ENCODE measurements at places on chromosomes 5 and 9.
A peak's percentile ranks its signal among the peaks of the same experiment; 100 is the strongest.

- DNase-seq = no peak
Observed at GRCh38 chr5:12885018-12885417, 980.8 kb upstream of the CTNND2 start.

DNA sequence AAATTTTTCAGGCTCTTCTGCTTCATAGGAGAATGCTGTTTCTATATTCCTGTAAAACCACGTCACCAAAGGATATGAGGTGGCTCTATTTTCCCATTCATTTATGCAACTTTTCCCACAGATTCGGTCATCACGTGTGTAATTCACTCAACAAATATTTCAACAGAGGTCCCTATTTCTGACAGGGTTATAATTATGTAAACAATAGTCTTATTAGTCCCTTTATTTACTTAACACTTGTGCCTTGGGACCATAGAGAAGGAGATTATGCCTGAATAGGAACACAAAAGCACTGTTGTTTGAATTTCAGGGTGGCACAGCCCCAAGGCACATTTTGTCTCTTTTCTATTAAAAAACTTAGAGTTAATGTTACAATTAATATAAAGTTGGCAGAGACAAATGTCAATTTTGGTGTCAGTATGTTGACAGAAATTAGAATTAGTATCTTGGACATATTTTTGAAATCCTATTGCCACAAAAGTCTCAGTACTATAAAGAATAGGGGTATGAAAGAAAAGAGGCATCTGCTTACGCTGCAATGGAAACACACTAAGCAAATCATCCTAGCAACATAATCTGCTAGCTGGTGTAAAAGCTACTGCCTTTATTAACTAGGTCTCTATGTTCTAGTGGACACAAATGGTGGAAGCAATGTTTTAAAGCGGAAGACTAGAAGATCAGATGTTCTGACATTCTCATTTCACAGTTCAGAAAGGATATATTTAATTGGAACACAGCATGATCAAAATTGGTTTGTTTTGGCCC is 229.1 kb upstream of the TBCA start:
- DNase-seq = no peak

DNA sequence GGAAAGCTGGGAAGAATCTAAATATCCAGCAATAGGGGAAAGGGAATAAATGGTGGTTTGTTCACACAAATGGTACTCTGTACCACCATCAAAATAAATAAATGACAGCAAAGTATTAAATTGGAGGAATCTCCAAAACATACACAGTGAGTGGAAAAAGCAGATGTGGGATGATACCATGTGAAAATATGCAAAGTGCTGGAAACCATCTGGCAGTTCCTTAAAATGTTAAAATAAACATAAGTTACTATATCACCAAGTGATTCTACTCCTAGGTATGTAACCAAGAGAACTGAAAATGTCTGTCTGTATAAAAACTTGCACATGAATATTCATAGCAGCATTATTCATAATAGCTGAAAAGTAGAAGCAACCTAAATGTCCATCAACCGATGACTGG is 41.9 kb upstream of the TEX48 start:
- no peak for DNase-seq

DNA sequence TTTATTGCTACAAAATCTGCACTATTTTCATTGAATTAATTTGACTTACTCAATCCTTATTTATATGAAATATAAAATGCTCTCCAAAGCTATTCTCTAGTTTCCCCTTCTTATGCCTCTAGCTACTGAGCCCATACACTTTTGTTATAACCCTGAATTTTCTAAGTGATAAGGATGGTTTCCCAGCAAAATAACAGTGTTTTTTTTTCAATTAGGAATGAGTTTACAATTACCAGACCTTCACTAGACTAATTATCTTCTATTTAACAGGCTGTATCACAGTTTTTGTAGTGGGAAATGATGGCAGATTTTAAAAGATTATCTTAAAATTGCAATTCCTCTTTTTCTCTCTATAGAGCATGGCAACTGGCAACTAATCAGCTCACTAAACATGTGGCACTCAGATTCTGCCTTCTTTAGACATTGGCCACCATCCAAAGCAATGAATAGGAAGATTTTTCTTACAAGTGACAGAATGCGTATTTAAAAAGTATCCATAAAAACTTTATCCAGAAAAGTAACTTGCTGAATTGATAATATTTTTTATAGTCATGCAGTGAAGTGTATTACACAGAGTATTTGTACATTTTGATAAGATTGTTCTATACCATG is 585.7 kb upstream of the ZNF608 start:
- DNase-seq = no peak

GRCh38 chr9:68991457-68991856 is 22.5 kb downstream of the PRKACG start:
- no peak for DNase-seq

GRCh38 chr9:26949637-26950069 is 2.6 kb upstream of the PLAA start:
- DNase-seq = peak; percentile 59

DNA sequence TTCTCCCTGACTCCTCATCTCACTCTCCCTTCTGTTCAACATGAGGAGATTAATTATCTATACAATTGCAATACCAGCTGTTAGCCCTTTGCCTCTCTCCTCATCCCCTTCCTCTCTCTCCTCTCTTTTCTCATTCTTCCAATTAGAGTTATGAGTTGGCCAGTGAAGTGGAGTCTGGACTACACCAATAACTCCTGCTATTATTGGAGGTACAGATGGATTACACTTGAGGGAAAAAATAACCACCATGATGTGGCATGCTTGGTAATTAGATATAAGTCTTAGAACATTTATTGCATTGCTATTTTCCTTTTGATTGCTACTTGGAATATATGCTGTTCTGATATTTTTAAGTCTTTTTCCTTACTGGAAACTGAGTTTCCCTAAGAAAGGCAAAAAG is 159.2 kb downstream of the FRMD3 start:
- no peak for DNase-seq

DNA sequence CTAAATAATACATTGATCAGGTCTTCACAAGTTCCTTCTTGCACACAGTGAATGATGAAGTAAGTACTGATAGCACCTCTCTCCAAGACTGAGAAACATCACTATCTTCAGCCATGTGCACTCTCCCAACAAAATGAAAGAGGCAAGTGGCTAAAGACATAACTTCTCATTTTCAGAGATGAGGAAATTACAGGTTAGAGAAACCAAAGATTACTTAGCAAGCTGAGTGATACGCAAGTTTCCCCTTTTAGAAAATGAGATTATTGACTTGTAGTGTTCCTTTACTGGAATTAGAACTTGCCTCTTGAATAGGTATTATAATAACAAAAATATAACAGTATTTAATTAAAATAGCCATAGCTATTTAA is 21.6 kb downstream of the CEMIP2 start:
- DNase-seq = no peak

DNA sequence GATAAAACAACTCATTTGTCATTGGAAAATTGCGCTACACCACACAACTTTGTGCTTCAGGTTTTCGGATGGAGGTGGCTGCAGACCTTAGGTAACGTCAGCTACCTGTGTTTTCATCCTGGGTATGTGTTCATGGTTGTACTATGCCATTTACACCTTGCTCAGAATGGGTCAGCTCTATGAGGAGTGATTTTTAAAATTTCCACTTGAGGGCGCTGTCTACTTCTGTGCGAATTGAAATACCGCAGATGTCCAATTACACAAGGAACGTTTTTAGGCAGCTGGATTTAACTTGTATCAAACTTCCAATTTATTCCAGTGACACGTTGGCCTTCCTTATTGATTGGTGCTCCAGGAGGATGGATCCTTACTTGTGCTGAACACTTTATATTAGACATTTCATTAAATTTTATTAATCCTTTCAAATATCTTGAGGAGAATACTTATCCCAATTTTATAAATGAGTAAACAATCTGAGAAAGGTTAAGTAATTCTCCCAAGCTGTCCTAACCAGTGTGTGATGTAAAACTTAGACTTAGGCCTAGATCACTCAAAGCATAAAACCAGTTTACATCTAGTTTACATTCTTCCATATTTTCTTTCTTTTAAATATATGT is 23.4 kb downstream of the DMRTA1 start:
- DNase-seq = peak; percentile 71

DNA sequence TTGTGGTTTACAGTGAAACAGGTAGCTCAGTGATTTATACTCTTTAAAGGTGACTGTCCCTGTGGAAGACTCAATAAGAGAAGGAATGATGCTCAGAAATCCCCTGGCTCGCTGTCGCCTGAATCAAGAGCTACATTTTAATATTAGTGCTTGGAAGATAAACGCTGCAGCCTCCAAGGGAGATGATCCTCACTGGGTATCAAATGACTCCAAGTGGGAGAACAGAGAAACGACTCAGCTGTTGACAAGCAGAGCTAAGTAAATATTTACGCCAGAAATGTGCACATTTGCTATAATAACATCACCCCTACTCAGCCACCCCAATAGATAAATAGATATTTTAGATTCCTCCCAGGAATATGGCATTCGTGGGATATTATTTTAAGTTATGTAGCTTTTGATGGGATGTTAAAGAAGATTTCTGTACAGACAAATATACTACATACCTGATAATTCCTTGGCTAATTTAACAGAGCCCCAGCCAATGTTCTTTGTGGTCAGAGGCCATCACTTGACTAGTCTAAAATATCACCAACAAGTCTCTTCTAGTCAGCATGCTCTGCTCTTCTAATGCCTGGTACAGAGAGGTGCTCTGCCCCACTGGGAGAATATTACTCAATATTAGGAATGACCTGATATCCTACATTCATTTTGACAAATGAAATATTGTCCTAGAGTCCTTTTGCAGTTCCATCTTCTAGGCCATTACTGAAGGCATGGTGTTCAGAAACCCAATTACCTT is 18.3 kb upstream of the CCDC192 start:
- no peak for DNase-seq

- no peak for DNase-seq
Observed at GRCh38 chr5:167158588-167158987, 1132.9 kb upstream of the WWC1 start.

DNA sequence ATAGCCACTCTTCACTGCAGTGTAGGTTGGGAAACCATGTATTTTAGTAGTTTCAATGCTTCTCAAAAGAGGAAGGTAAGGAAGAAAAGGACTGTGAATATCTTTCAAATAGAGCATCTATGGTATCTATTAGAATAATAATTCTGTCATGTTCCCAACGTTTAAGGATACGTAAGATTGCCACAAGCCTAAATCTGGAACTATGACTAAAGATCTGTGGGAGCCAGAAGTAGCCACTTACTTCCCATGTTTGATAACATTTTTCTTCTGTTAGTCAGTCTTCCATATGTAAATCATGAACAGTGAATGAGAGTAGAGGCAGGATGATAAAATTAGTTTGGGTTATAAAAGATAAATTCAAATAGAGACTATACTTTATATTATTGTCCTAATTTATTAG is 16.3 kb upstream of the MROH2B start:
- no peak for DNase-seq

- no peak for DNase-seq
Observed at GRCh38 chr9:98129451-98129881, 10.4 kb upstream of the TRIM14 start.

Measured in islet precursor cell (in vitro differentiated cells).